Muscle of arm (tissue), 14 donors: ENCODE measurements at places on chromosomes 7 and 10. TPM values are rescaled to one million over a fixed set of nuclear protein-coding genes. Genes with fewer than 3 reads are reported as not detected.

DNA sequence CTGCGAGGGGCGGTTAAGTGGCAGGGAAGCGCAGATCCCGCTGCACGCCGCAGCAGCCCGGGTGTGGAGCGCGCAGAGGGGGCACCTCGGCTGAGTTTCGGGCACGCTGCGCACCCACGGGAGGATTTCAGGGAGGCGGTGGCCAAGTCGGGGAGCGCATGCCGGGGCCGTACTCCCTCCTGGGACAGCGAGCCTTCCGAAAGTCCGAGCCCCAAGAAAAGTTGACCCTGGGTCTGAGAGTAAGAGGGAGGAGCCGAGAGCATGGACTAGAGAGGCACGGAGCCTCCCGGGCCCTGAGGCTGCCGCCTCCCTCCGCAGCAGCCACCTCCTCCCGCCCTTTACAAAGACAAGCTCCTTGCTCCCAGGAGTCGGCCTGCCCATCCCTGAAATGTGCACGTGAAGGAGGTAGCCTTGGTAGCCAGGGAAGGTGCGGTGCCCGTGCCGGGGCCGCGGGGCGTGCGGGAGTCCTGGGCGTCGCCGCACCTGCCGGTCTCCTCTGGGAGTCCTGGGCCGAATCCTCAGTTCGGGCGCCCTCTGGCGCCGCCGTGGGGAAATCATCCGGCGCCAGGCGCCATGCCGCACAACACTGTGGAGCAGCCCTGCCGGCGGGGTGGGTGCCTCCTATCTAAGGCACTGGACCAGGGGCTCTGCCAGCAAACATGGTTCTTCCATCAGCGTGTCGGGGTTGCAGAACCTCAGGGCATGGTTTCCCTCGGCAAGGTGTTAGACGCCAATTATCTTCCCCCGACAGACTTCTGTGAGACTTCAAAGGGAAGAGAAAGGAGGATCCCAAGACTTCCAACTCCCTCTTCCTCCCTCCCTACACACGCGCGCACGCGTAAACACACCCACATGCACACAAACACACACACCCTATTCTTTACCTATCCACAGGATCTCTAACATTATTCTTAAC lies 104.0 kb downstream of the TRIL start:
- peak; percentile 88 for DNase-seq

GRCh38 chr7:146805082-146805481 lies 688.5 kb downstream of the CNTNAP2 start:
- DNase-seq = no peak

- no peak for DNase-seq
Measured at GRCh38 chr10:60473557-60473956, 83.9 kb upstream of the ANK3 start.

GRCh38 chr10:110460111-110460809 lies 37.4 kb upstream of the DUSP5 start:
- DNase-seq = no peak

GRCh38 chr10:96606216-96606615 lies 19.4 kb upstream of the TM9SF3 start:
- DNase-seq = no peak

GRCh38 chr10:120732643-120733313 lies 118.4 kb upstream of the WDR11 start:
- DNase-seq = no peak

DNA sequence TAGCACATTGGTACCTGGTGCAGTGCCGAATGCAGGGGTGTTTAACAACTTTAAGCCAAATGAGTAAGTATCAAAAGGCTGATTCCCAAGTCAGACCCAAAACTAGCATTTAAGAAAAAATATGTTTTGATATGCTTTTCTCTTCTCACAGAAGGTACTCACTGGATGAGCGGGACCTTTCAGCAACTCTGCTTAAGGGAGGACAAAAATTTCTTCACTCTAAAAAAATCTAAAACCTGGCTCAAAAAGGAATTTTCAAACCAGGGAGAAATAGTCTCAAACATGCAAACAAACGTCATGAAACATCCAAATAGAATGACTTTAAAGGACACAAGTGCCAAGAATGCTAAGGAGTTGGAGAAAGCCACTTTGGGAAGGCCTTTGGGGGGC lies 962.1 kb downstream of the KCNMA1 start:
- DNase-seq = no peak

GRCh38 chr7:55502858-55503440 lies 69.4 kb downstream of the VOPP1 start:
- DNase-seq = no peak

GRCh38 chr10:11673346-11674280 lies 62.2 kb upstream of the USP6NL start:
- no peak for DNase-seq

DNA sequence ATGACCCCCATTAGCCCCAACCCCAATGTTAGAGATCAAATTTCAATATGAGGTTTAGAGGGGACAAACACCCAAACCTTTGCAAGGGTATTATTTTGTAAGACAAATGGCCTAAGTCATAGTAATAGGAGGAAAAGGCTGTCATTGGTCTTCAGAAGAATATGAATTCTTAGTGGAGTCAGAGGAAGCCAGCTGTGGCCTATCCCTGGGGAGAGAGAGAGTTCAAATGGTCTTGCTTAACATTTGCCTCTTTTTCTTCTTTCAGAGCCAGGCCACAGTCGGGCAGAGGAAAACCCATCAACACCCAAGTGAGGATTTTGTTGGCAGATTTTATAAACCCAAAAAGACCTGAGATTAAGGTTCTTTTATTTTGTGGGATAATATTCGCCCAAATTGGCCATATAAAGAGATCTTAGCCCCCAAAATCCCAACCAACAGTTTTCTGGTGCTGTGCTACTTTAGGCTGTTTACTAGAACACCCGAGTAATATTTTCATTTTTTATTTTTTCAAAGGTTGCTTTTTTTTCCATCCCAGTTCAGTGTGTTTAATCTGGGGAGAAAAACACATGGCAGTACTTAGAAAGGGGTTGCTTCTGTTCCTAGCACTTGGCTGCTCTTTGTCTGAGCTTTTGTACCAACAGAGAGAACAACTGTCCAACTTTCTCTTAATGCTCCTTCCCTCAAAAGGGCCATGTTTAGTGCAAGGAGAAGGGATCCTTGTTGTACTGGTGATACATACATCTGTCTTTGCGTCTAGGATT lies 26.8 kb upstream of the ARMC3 start:
- no peak for DNase-seq

DNA sequence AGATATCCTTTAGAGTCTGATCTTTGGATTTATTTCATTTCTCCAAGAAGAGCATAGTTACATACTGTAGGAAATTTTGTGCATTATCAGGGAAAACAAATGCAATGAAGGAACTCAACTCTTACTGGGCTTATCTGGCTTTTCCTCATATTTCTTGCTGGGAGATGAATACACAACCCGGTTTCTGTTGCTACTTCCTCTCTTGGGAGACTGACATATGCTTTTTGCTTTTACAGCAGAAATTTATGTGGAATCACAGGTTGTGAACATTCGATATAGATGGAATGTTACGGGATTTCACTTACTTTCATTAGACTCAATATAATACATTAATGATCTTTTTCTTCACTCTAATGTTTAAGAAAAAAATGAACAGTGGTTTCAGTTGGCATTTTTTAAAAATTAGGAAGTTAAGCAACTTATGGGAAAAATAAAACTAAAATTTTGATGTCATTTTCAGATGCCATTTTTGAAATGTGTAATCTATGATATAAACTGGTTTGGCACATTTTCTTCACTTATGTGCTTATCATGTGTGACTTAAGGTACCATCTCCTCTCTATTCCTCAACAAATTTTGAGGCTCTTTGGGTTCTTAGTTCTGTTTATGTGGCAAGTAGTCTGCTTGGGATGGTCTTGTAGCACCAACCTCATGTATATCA lies 7.1 kb downstream of the SND1 start:
- no peak for DNase-seq

DNA sequence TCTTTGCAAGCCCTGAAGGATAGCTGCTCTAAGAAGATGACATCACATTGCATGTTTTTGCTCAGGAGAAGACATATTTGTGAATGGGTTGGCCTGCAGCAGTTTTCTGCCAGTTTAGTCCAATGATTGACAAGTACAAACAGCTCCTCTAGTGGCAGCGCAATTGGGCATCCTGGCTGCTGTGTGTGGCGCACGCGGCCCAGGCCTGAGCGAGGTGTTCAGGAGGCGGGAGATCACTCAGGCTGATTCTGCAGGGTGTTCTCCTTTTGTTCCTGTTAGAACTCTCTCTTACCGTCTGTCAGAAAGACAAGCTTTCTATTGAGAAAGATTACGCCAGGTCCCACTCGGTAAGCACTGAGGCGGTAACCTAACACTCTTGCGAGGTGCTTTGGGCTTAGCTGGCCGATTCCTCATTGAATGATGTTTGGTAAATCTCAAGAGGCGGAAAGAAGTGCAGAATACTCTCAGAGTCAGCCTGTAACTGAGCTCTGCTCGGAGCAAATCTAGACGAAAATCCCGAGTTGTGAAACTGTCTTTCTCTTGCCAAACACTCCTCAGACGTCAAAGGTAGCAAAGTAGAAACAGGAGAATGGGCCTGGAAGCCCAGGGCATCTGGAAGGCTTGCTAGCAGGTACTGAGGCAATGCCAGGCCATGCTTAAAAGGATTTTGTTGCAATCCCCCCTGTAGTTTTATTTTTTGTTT lies 219.2 kb upstream of the BMPER start:
- no peak for DNase-seq

DNA sequence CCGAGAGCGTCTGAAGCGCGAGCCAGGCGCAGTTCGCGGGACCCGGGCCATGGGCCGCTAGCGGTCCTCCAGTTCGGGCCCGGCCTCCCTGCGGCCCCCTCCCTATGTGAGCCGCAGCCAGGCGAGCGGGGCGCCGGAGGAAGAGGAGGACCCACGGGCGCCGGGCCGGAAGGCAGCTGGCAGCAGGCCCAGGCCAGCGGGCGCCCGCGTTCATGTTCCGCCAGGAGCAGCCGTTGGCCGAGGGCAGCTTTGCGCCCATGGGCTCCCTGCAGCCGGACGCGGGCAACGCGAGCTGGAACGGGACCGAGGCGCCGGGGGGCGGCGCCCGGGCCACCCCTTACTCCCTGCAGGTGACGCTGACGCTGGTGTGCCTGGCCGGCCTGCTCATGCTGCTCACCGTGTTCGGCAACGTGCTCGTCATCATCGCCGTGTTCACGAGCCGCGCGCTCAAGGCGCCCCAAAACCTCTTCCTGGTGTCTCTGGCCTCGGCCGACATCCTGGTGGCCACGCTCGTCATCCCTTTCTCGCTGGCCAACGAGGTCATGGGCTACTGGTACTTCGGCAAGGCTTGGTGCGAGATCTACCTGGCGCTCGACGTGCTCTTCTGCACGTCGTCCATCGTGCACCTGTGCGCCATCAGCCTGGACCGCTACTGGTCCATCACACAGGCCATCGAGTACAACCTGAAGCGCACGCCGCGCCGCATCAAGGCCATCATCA lies 1.1 kb downstream of the ADRA2A start:
- no peak for DNase-seq

- DNase-seq = peak; percentile 71
Measured at GRCh38 chr10:132464256-132465192, 67.5 kb downstream of the PWWP2B start.

DNA sequence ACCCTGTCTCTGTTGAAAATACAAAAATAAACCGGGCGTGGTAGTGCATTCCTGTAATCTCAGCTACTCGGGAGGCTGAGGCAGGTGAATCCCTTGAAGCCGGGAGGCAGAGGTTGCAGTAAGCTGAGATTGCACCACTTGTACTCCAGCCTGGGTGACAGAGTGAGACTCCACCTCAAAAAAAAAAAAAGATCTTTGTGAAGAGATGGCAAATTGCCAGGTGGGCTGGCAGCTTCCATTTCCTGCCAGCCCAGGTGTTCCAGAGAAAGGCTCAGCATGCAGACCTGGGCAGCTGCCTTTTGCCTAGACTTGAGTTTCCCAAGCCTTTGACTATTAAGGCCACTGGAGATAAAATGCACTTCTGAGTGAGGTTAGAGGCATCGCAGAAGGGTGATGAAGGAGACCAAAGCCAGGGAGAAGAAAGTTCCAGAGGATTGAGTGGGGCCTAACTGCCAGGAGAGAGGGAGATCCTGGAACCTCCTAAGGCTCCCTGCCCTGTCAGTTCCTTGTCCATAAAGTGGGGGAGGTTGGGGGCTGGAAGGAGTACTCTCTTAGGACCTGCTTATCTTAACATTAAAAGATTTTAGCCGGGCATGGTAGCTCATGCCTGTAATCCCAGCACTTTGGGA lies 10.0 kb upstream of the DDIT4 start:
- DNase-seq = no peak

GRCh38 chr7:55308186-55308929 lies 56.8 kb upstream of the LANCL2 start:
- no peak for DNase-seq

DNA sequence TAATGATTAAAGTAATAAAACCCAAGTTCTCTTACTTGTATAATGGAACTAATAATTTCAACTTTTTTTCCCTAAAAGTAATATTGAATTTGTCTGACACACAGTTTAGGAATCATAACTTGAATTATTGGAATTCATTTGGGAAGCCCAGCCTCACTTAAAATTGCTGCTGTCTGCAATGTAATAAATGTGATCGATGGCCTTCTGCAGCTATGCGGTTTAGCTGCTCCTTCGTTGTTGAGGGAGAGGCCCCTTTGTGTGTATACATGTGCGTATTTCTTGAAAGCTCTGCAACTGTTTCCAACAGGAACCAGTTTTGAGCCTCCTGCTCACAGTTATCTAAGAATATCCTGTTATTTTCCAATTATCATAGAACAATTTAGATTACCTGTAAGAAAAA lies 152.5 kb downstream of the AKR1D1 start:
- no peak for DNase-seq

- DNase-seq = no peak
Measured at GRCh38 chr7:140616328-140616727, 24.3 kb downstream of the DENND2A start.

DNA sequence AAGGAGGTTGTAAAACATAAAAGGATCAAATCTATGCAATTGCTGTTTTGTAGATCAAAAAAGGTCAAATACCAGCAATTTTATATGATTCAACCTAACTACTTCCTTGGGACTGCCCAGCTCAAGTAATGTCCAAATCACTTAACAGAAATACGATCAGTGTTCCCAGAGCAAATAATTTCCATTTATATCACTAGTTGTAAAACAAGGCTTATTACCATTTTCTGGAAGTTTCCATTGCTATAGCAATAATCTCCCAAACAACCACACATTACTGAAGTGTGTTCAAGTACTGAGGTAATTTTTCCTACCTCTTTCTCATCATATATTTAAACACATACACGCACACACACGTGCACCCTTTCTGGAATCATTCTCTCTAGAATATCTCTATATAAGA lies 123.3 kb downstream of the NRCAM start:
- DNase-seq = no peak

The IL2RA gene
- polyA plus RNA-seq = not detected

The ARID5B gene
- polyA plus RNA-seq = 17.5 TPM

The NUDT13 gene
- polyA plus RNA-seq = 4.4 TPM

The INA gene
- 0.63 TPM for polyA plus RNA-seq

The ITIH5 gene
- 44.8 TPM for polyA plus RNA-seq

The TLX1 gene
- not detected for polyA plus RNA-seq

The CDK14 gene
- 26.0 TPM for polyA plus RNA-seq

The OR2A1 gene
- not detected for polyA plus RNA-seq

The MAGI2 gene
- polyA plus RNA-seq = 5.4 TPM

The MMP21 gene
- polyA plus RNA-seq = 0.60 TPM

The PHKG1 gene
- polyA plus RNA-seq = 14.4 TPM

The ARMC3 gene
- polyA plus RNA-seq = 0.37 TPM

The WNT8B gene
- polyA plus RNA-seq = not detected

The C10orf105 gene
- 0.27 TPM for polyA plus RNA-seq
